ENCODE measurements at places on chromosomes 6 and 20.

- no peak for DNase-seq
Measured at GRCh38 chr20:50340541-50340940, 149.9 kb downstream of the CEBPB start.

DNA sequence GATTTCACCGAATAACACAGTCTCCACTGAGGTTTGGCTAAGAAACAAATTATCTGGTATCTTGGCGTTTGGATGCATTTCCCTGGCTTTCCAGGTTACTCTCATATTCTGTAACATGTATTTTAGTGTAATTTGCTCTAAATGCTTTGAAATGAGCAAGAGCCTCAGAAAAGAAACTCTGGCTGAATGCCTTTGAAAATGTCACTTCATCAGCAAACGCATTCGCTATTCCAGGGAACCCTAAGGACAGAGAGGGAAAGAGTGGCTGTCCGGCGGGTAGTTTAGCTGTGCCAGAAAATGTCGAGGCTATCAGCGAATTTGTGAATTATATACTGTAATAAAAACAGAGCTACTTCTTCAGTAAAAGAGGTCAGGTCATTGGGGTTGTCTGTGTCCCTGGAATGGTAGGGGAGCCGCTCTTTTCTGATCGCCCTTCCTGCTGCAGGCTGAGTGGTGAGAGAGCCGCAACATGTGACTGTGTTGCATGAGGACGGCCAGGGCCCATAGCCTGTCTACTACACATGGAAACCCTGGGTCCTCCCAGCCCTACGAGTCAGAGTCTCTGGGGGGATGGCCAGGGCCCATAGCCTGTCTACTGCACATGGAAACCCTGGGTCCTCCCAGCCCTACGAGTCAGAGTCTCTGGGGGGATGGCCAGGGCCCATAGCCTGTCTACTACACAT lies 57.3 kb downstream of the SMOC2 start:
- DNase-seq = no peak

DNA sequence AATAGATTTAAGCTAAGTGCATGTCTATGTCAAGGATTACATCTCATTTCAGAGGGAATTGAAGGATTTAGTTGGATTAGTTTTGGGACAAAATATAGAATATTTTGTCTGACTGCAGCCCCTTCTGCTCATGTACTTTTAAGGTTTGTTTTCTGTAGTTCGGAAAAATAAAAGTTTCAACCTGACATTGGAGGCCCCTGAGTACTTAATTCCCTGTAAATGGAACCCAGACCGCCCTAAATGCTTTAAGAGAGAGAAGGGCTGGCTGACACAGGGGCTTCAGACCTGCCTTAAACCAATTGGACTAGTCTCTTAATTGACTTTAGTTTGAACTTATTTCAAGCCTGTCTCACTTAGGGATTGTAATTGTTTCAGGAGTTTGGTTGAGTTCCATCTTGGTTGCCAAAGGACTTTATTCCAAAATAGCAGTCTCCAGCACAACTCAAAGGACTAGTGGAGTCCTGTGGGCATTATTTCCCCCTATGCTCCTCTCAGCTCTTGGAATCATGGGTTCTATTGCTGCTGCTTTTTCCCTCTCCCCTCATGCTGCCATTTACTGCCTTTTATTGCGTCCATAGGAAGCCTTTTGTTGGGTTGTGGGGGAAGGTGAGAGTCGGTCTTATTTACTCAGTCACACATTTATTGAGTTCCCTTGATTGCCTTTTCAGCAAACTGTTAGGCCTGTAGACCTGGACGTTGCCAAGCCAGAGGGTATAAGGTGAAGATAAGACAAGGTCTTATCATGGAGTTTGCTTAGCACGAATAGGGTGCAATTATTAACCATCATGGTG lies 14.5 kb downstream of the BRD2 start:
- DNase-seq = no peak

GRCh38 chr6:33320315-33321181 lies 3.0 kb upstream of the ZBTB22 start:
- DNase-seq = no peak

GRCh38 chr6:4903751-4904370 lies 100.0 kb downstream of the RPP40 start:
- no peak for DNase-seq

- DNase-seq = no peak
Measured at GRCh38 chr6:11368760-11369159, 136.3 kb upstream of the NEDD9 start.

DNA sequence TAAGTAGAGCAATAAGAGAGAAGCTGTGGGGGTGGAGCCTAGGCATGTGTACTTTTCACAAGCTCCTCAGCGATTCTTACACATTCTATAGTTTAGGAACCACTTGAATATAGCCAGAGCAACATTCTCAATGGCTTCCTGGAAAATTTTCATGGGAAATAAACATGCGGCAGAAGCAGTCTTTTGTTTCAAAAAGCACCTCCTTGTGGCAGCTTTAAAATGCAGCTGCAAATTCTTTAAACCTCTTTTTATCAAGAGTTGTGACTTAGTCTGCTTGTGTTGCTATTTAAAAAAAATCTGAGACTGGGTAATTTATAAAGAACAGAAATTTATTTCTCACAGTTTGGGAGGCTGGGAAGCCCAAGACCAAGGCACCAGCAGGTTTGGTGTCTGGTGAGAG lies 23.8 kb downstream of the NKX2-2 start:
- DNase-seq = no peak

- DNase-seq = no peak
Measured at GRCh38 chr6:28347119-28347518, 2.6 kb upstream of the ZKSCAN3 start.

- DNase-seq = no peak
Measured at GRCh38 chr6:44388135-44388487, 605 bp downstream of the CDC5L start.

- DNase-seq = no peak
Measured at GRCh38 chr6:166364456-166364855, 18.3 kb downstream of the MPC1 start.

GRCh38 chr6:34819571-34820480 lies 27.9 kb downstream of the BLTP3A start:
- no peak for DNase-seq

DNA sequence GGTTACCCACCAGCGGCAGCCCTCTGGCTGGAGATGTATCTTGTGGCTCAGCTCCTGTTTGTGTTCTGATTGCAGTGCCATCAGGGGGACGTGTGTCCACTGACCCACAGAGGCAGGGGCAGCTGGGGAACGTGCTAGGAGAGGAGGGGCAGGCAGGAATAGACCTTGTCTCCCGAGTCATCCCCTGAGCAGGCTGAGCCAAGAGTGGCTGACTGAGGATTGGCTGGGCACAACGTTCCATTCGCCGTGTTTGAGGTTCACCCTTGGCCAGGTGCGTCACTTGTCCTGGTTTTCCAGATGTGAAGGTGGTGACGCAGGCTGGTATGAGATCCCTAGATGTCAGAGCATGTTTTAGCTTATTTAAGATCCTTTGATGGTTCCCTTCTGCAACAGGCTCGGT lies 57.7 kb downstream of the ADNP start:
- no peak for DNase-seq

GRCh38 chr20:32524829-32525501 lies 60.2 kb downstream of the NOL4L start:
- DNase-seq = no peak

DNA sequence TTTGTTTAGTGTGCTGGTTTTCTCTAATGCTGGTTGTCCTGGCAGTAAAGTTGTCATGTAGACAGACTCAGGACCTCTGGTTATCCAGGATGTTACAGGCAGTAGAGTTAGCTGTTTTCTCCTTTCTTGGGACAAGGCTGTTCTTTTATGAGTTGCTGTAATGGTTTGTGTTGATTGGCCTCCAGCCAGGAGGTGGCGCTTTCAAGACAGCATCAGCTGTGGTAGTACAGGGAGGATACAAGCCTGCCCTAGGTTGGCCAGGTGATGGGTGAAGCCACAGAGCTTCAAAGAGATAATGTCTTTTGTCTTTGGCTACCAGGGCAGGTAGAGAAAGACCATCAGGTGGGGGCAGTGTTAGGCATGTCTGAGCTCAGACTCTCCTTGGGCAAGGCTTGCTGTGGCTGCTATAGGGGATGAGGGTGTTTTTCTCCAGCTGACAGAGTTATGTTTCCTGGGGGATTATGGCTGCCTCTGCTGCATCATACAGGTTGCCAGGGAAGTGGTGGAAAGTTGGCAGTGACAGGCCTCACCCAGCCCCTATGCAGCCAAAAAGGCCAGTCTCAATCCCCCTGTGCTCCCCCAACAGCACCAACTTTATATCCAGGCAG lies 127.2 kb upstream of the TAB2 start:
- no peak for DNase-seq

- DNase-seq = no peak
Measured at GRCh38 chr6:166747644-166748595, 120.9 kb upstream of the RPS6KA2 start.

GRCh38 chr6:16388488-16388887 lies 150.1 kb downstream of the GMPR start:
- no peak for DNase-seq

DNA sequence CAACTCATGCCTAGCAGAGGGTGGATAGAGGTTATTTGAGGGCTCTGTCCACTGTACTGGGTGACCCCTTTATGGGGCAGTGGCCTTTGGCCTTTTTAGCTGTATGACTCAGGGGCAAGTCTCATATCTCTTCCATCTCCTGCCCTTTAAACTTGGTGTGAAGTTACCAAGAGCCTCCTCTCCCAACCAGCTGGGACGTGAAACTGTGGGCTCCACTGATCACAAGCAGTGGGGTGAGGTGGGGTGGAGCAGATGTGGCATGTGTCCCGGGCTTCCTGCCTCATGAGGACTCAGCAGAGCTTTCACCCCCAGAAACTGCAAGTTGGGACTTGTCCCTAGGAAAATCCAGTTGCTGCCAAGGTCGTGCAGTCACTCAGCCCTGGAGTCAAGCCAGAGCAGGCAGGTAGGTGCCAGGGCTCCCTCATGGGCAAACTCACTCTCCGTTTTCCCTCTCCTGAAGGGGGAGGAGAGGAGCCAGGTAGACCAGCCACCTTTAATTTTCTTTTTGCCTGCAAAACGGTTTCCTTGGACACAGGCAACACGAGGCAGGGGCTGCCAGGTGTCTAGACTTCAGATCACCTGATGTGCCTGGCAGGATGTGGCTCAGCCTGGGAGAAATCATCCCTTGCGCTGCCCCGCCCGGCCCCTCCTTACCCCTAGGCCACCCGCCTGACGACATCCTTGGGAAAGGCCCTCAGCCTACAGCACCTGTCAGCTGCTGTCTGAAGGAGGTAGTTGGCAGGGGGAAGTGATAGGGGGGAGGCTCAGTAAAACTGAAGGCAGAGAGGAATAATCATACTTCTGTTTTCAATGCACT lies 4.0 kb downstream of the CDKN1A start:
- DNase-seq = no peak
